ENCODE measurements at places on chromosomes 2 and 18.

DNA sequence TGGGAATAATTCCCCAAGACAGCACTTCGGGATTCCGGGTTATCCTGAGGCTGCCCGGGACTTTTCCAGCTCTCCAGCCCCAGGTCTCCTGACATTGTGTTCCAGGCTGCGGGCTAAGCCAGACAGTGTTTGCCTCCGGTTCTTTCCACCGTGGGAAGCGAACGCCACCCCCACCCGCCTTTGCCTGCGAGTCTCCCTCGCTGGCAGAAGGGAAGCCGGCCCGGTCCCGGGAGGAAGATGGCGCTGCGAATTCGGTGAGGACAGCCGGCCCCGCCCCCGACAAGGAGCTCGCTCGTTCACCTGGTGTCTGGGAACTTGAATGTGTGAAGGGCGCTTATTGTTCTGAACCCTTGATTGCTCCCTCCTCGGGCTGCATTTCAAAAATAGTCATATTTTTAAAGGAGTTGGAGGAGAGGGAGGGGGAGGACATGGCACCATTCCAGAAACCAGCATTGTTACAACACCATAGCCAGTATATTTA lies 2.9 kb downstream of the LRATD1 start:
- peak; percentile 72 for DNase-seq

DNA sequence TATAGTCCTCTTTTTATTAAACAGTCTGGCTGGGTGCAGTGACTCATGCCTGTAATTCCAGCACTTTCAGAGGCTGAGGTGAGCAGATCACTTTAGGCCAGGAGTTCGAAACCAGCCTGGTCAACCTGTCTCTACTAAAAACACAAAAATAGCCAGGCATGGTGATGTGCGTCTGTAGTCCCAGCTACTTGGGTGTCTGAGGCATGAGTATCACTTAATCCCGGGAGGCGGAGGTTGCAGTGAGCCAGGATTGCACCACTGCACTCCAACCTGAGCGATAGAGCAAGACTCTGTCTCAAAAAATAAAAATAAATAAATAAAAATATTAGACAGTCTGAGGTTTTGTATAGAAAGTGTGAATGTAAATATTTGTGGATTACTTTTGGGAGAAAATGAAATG lies 17.8 kb downstream of the XRCC5 start:
- no peak for DNase-seq

GRCh38 chr2:15919716-15920434 lies 20.5 kb upstream of the MYCN start:
- no peak for DNase-seq

GRCh38 chr2:66536290-66536673 lies 101.4 kb downstream of the MEIS1 start:
- DNase-seq, result no peak

DNA sequence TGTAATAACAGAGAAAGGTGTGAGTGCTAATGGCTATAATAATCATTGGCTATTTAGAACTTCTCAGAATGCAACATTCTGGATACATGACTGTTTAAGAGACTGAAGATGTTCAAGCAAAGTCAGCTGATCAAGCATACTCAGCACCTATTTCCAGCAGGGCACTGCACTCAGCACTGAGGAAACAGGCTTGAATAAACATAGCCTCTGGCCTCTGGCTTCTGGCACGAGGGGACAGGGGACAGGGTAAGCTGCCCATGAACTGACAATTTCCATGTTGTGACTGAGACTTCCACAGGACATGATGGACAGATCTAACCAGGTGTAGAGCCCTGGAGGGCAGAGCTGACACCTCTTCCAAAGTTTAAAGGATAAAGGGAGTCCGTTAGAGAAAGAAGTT lies 1.3 kb downstream of the MARCO start:
- DNase-seq, result no peak

GRCh38 chr2:229237270-229237669 lies 33.8 kb downstream of the PID1 start:
- DNase-seq, result no peak

DNA sequence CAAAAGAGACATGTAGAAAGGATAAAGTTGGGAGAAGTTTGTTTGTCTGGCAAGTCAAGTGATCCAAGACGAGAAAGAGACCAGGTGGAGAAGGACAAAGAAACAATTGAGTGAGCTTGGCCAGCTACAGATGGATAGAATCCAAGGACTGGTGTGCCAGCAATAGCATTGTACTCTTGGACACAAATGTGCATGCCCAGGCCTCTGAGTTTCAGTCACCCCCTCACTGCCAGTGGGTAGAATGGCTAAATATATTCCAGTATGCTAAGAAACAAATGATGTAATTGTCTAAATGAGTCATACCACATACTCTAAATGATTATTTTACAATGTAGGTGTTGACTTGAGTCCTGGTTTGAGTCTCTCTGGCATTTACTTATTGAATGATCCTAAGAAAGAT lies 881.3 kb downstream of the LRRTM4 start:
- DNase-seq, result peak; percentile 39

DNA sequence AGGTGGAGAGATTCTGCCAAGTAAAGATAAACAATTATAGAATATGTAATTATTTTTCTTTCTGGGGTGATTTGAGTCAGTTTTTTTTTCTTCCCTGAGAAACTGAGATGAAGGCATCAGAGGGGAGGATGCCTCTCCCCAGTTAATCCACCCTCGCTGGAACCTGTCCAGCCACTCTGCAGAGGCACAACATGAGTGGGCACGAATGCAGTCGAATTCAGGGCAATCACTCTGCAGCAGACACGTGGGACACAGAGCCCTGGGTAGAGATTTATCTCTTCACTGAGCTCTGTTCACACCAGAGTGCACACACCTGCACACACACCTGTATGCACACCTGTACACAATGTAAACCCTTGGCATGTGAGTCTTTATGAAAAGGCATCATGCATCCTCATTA lies 154.2 kb downstream of the DCDC2C start:
- DNase-seq, result no peak

DNA sequence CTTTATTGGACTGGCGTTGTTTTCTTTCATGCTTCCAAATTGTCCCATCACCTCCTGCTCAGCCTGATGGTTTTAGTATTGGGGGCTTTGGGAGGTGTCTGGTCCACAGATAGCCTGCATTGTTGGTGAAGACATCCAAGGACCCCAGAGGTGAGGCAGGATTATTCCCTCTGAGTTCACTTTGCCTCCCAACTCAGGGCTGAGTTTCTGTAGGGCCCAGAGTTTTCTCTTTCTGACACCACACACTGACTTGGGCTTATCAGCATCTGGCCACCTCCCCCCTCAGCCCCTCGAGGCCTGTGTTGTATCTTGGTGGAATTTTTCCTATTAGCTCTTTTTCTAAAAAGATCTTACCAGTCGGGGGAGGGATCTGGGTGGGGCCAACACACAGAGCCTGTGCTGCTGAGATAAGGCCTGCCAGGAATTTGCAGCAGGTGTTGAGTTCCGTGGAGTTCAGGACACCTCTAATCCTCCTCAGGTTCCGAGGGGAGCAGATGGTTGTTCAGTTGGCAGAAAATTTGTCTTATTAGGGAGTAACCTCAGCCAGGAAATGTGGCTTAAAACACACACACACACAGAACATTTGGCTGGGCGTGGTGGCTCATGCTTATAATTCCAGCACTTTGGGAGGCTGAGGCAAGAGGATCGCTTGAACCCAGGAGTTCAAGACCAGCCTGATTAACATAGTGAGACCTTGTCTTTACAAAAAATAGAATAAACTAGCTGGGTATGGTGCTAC lies 7.3 kb downstream of the EMILIN2 start:
- DNase-seq, result no peak

- no peak for DNase-seq
Observed at GRCh38 chr2:95317123-95317500, 20.0 kb downstream of the KCNIP3 start.

DNA sequence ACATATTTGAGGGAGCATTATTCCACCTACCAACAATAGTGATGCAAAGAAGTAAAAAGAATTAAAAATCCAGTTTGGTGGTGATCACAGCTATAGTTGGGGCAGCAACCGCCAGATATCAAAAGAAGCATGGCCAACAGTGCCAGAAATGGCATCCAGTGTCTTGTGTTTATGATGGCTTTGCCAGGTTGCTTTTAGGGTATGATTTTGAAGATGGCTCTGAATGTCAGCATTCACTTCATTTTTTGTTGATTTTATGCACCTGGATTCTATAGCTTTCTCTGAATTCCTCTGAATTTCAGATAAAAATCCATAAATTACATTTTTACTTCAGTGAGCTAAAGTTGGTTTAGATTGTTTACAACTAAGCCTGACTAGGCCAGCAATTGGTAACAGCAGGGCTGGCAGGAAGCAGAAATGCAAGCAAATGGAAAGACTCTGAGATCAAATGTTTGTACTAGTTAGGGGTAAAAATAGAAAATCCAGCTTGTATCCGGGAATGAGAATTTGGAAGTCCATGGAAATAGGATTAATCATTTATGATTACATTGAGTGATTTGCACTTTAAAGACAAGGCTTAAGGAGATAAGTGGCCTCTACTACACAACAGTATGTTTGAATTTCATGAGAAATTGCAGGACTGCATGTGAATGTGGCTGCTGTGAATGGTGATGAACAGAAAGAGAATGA lies 40.4 kb downstream of the COL3A1 start:
- DNase-seq, result no peak

- no peak for DNase-seq
Observed at GRCh38 chr2:5562426-5562825, 129.8 kb upstream of the SOX11 start.

DNA sequence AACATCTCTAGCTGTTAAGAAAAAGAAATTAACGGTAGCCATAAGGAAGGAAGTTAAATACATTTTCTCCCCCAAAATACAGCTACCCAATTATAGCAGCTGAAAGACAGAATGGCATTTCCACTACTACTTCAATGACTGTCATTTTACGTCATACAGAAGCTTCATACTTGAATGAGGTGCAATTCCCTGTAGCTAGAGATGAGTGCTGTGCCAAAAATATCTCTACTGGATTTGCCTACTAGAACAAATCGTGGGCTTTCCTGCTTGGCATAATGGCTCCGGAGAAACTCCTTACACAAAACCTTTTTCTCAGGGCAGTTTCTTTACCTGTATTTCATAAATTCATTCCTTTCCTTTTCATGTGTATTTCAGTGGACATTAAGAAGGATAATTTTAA lies 36.3 kb upstream of the NRXN1 start:
- no peak for DNase-seq

DNA sequence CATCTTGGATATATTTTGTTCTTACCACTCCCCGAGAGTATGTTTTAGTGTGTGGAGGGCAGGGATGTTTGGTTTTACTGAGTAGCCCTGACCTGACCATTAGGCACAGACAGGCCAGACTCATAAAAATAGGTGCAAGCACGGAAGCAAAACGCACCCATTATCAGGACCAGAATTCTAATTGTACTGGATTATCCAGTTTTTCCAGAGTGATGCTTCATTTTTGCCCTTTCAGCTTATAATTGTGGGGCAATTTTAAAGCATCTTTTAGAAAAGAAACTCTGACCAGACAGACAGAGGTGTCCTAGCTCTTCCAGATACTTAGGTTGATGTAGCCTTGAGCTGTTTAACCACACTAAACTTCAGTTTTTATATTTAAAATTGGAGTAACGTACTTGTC lies 4.4 kb downstream of the NCOA1 start:
- DNase-seq, result no peak

GRCh38 chr2:56008661-56009431 lies 85.3 kb upstream of the EFEMP1 start:
- peak; percentile 67 for DNase-seq

- DNase-seq, result no peak
Observed at GRCh38 chr2:28904295-28904694, 9.8 kb downstream of the WDR43 start.

- no peak for DNase-seq
Observed at GRCh38 chr2:105287692-105288091, 41.8 kb downstream of the TGFBRAP1 start.

DNA sequence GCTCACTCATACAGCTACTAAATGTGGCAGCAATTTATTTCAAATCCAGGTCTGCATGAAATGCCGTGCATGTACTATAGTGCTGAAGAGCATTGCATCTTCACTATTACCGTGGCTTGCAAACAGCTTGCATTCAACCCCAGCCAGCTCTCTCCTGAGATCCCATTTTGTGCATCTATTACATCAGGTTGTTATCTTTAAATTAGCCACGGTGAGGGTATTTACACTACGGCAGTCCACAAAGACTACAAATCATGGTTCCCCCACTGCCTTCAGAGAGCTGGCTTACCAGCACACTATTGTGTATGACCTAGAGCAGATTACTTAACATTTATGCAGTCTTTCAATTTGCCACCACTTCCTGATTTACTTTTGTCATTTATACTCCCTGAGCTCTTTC lies 621.3 kb upstream of the LRATD1 start:
- DNase-seq, result no peak

GRCh38 chr18:10329101-10329500 lies 125.3 kb upstream of the APCDD1 start:
- DNase-seq, result no peak

GRCh38 chr2:138336146-138336545 lies 165.4 kb upstream of the SPOPL start:
- no peak for DNase-seq

- no peak for DNase-seq
Observed at GRCh38 chr2:217269701-217270484, 410.0 kb upstream of the TNP1 start.

DNA sequence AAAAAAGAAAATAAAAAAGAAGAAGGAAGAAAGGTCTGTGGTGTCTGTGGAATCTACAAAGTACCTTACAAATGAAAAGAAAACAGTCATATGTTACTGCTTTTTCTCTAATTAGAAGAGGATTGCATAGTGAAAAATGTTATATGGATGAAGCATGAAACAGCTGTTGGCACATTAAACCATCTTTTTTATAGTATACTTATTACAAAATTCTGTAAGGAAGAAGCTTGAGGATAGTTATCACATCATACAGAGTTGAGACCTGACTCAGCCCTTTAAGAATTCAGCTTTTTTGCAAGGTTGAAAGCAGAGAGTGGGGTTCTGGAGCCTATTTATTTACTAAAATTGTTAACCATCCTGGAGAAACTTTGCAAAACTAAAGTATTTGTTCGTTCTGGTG lies 222.7 kb downstream of the PHLPP1 start:
- no peak for DNase-seq

- DNase-seq, result no peak
Observed at GRCh38 chr2:33131749-33132148, 185.0 kb downstream of the LTBP1 start.

DNA sequence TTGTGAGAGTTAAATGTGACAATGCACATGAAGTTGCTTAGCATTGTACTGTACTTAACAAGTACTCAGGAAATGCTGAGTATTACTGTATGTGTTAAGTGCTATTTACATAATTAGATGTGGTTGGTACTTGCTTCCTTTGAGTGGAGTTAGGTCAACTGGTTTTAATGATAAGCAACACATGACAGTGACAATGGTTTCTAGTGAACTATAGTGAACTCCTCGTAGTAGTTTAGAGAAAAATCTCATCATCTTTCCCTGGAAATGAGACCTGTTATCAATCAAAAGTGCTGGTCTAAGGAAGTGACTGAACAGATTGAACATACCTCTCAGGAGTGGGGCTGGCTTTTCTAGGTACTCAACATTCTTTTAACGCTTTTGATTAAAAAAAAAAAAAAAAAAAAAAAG lies 29.2 kb upstream of the ZDBF2 start:
- no peak for DNase-seq

Measured in Right ventricle myocardium superior (tissue), 1 donor.